ENCODE measurements at places on chromosomes 7 and 10.

DNA sequence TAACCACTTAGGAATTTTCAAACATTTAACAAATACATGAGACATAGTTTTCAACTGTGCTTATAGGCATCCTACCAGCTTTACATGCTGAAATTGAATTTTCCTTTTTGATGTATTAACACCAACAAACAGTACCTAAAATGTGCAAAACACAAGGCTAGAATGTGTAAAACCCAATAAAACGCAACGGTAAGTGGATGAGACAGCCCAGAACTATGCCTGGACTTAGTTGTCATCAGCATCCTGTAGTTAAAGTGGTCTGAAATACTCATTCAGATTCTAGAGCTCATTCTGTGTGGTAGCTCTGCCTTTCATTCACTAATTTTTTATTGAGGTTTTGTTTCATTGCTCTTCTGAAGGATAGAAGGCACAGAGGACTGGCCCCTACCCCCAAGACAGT, 137.1 kb downstream of the BMPER start:
- no peak overlapping the region for H3K27ac ChIP-seq
- DNase-seq = no peak
- no peaks in the 10 kb centered on the region for H3K4me1 ChIP-seq
- no peaks in the 10 kb centered on the region for H3K36me3 ChIP-seq
- H3K4me3 ChIP-seq = no peak overlapping the region

GRCh38 chr10:33187427-33187999, 147.0 kb downstream of the NRP1 start:
- no peak overlapping the region for H3K4me3 ChIP-seq
- no peaks in the 10 kb centered on the region for H3K36me3 ChIP-seq
- DNase-seq = peak; percentile 41
- no peaks in the 10 kb centered on the region for H3K27me3 ChIP-seq

GRCh38 chr10:51705774-51706173, 6.4 kb upstream of the CSTF2T start:
- no peaks in the 10 kb centered on the region for H3K36me3 ChIP-seq
- no peak for DNase-seq
- no peaks in the 10 kb centered on the region for H3K27me3 ChIP-seq
- H3K4me1 ChIP-seq = peaks cover 3% of the 10 kb centered on the region
- no peak overlapping the region for H3K27ac ChIP-seq

GRCh38 chr10:108615576-108616320, 1307.6 kb downstream of the XPNPEP1 start:
- H3K27me3 ChIP-seq = no peaks in the 10 kb centered on the region
- H3K27ac ChIP-seq = no peak overlapping the region
- no peak overlapping the region for H3K4me3 ChIP-seq
- H3K36me3 ChIP-seq = no peaks in the 10 kb centered on the region
- no peak for DNase-seq
- no peaks in the 10 kb centered on the region for H3K4me1 ChIP-seq

GRCh38 chr7:126570845-126571244, 681.9 kb downstream of the GRM8 start:
- no peak overlapping the region for H3K27ac ChIP-seq
- no peak overlapping the region for H3K4me3 ChIP-seq
- no peaks in the 10 kb centered on the region for H3K27me3 ChIP-seq
- no peak for DNase-seq
- no peaks in the 10 kb centered on the region for H3K36me3 ChIP-seq
- peaks cover 3% of the 10 kb centered on the region for H3K4me1 ChIP-seq

GRCh38 chr7:128940494-128941322, 3.0 kb downstream of the IRF5 start:
- H3K4me1 ChIP-seq = no peaks in the 10 kb centered on the region
- H3K27ac ChIP-seq = no peak overlapping the region
- peaks cover 20% of the 10 kb centered on the region for H3K27me3 ChIP-seq
- no peaks in the 10 kb centered on the region for H3K36me3 ChIP-seq

DNA sequence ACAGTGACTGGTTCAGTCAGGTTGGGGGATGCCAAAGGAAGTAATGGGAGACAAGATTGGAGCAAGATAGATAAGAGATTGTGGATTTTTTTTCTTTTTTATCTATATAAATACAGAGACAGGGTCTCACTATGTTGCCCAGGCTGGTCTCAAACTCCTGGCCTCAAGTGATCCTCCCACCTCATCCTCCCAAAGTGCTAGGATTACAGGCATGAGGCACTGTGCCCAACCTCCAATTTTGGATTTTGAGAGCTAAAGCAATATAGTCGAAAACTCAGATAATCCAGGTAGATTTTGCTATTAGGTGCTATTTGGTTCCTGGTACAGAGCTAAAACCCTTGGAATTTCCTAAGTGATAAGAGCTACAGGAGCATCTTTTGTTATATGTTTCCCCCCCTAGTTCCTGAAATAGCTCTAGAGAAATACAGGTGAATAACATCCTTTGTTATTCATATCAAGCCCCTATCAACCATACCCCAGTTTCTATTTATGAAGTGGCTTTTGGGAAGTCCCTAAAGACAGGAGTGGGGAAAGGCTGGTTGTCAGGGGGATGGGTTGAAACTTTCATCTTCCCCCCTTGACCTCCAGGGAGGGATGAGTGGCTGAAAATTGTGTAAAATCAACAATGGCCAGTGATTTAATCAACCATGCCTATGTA, 151.2 kb downstream of the CFTR start:
- no peak for DNase-seq
- peaks cover 40% of the 10 kb centered on the region for H3K36me3 ChIP-seq
- H3K4me3 ChIP-seq = no peak overlapping the region
- H3K27ac ChIP-seq = no peak overlapping the region
- H3K4me1 ChIP-seq = peaks cover 3% of the 10 kb centered on the region

Measured in H9 (cell line).